A549 treated with Mapracorat at 1 μM for 4 hours (cell line): ENCODE measurements at places on chromosomes 6 and 20. TPM values are rescaled to one million over a fixed set of nuclear protein-coding genes. Genes with fewer than 3 reads are reported as not detected.

C20orf144 gene
- 0.07 to 0.13 TPM (median 0.08 TPM) in 4 of 5 replicates, not detected in the other for total RNA-seq

FOXO3 gene
- 9.5 to 13.2 TPM (median 11.2 TPM) in 5 replicates for total RNA-seq

HDGFL1 gene
- total RNA-seq, result not detected in 5 replicates

SAMD3 gene
- total RNA-seq, result not detected in 5 replicates

GSTA2 gene
- total RNA-seq, result not detected in 5 replicates

ZNF343 gene
- total RNA-seq, result 11.5 to 13.0 TPM (median 12.4 TPM) in 5 replicates

B3GAT2 gene
- total RNA-seq, result 0.02 to 0.06 TPM (median 0.06 TPM) in 3 of 5 replicates, not detected in the others
